Fibroblast of skin of scalp (primary cell): ENCODE measurements at places on chromosomes 3 and 15.

- DNase-seq = peak; percentile 39
Observed at GRCh38 chr3:94272016-94272415, 209.2 kb downstream of the NSUN3 start.

DNA sequence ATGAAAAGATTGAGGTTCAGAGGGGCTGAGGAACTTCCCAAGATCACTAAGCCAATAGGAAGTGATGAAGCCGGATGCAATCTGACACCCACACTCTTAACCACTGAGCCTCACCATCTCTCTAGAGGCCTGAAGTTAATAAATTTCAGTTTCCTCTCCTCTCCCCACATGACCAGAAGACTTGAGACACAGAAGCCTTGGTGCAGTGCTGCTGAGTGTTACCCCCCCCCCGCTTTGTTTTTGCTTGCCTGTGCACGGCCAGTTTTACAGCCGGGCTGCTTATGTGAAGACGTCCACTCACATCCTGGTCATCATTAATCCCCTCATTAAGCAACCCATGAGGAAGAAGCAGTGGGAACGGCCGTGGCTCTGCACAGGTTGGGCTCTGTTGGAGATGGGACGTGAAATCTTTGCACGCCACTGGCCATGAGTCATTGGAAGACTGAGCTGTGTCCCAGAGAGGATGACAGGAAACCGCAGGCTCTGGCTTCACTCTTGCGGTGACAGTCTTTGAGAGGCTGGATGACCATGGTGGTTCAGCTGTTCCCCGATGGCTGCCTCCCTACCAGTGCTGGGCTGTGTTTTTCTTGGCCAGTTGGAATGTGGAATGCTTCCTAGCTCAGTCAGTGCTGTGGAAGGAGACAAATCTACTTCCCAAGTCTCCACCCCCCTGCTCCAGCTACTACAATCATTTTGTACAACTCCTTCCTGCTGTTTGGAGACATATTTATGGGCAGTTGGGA lies 232.6 kb upstream of the LRTM1 start:
- peak; percentile 100 for DNase-seq

- DNase-seq = peak; percentile 80
Observed at GRCh38 chr3:32421991-32422859, 30.6 kb downstream of the CMTM7 start.

DNA sequence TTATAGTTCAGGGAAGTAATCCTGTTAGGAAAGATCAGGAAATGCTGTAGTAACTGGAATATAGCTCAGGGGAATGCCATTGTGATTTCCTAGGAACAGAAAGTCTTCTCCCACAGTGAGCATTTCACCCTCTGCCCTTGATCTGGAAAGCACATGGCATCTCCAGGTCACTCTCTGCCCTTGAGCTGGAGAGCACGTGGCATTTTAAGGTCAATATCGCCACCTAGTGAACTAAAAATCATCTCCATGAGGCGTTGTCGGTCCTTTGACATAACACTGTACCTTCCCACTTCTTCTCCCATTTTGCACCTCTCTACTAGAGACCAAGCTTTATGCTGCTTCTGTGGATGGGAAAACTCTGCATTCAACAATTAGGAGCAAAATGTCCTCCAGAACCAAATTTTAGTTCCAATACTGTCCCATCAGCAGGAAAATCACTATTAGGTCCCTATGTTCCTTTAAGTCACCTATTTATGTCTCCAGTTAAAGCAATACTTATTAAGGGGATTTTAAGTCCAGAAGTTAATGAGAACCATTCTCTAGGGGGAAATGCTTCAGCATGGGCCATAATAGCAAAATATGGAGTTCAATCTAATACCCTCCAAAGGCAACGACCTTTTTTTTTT lies 54.7 kb upstream of the GK5 start:
- peak; percentile 77 for DNase-seq

GRCh38 chr15:80549191-80549590 lies 145.0 kb downstream of the ARNT2 start:
- peak; percentile 80 for DNase-seq

DNA sequence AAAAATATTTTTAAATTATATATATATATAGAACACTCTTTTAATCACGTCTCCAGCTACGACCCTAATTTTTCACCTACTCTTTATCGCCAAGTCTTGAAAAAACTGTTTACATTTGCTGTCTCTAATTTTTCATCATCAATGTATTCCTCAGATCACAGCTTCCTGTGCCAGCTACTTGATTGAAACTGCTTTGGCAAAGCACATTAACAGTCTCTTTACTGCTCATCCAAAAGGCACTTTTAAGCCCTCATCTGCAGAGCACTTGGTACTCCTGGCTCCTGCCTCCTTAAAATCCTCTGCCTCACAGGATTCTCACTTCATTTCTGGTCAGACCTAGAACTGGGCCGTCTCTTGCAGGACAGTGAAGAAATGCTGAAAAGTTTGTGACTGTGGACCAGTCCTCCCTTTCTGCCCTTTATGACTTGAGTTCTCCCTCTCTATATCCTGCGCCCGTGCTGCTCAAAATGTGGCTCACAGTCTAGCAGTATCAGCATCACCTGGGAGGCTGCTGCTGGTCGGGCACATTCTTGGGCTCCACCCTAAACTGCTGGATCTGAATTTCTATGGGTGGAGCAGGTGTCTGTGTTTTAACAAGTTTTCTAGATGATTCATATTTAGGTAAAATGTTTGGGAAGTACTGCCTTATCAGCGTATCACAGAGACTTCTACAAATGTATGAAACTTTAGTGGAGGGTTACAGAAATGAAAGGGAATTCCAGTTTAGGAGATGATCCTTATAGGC lies 196.8 kb downstream of the ADAMTSL3 start:
- no peak for DNase-seq

DNA sequence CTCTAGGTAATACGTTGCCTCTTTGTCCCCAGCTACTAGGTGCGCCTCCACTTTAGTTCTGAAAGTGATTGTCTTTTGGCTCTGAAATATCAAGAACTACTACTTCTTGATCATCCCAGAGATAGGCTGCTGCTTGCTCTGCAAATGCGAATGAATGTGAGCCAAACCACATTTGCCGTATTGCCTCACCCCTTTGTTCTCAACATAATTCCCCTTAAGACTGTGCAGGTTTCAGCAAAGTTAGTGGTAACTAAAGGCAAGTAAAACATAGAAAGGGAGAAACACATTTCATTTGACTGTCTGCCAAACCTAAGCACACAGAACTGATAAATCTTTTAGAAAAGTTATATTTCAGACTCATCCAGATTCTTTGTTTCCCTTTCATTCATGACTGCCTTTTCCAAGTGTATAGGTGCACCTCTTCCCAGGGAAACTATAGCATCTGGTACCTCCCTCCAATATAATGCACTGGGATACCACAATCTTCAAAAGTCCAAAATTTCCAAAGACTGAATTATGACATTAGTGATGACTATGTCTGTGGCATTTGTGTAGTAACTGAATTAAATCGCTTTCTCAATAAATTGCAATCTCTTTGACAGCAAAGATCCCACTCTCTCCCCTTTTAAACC lies 720.6 kb upstream of the CBLB start:
- DNase-seq = no peak

DNA sequence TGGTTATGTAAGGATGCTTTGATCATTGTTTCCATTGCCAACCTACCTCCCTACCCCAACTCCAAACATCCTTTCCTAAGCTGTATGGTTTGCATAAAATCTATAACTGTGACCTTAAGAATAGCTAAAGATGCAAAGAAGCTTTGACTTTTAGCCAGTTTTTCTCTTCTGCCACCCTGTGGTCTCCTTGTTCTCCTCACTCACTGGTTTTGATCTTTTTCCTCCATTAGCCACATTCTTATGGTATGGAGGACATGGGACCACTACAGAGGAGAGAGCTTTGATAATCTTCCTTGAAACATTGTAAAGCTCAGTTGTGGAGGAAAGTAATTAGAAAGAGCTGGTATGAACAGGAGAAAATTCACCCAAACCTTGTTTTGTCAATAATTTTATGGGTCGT lies 115.9 kb downstream of the NEK11 start:
- DNase-seq = peak; percentile 12

DNA sequence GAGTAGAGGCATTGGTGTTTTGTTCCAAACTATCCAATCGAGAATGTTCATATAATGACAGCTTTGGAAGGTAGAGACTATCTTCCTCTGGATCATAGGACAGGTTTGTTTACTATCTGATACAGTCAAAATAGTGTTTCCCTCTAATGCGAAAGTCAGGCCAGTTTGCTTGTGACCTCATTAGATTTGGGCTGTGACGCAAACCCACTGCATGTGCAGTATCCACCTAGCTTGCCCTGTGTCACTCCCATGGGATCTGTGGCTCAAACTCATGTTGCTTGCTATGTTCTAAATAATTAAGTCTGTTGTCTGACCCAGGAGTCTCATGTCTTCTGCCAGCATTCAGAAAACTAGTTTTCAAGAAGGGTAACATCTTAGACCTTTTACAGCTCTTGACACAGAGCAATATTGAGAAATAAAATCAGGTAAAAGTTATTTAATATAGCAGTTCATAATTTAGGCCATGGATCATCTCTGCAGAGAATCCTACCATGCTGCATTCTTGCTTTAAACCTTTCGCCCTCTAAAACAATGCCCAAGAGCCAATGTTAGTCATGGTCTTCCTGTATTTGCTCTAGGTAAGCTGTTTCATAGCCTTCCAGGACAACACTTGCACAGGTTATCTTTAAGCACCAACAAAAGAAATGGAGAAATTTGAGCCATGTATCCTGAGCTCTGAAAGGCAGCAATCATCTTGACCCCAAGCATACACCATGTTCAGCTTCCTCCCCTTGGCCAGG lies 26.4 kb downstream of the NIT2 start:
- no peak for DNase-seq

DNA sequence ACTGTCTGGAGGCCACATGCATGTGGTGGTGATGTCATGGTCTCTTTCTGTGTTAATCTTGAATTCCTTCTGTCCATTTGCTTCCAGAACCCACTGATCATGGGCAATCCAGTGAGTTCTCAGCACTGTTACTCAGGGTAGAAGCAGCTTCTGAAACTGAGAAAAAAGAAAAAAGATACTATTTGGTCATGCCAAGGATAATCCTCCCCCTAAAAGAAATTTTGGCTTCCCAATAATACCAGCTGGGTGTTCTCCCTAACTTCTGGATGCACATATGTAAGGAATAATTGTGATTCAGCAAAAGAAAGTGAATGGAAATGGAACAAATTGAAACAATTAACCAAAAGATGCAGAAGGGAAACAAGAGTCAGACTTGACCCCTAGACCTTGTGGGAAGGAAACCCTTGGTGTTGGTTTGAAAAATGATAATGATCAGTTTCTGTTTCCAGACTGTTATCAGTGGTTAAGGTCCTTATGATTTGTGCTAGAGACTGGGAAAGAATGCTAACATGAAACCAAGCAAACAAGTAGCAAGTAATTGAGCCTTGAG lies 92.3 kb downstream of the RBMS3 start:
- peak; percentile 62 for DNase-seq

DNA sequence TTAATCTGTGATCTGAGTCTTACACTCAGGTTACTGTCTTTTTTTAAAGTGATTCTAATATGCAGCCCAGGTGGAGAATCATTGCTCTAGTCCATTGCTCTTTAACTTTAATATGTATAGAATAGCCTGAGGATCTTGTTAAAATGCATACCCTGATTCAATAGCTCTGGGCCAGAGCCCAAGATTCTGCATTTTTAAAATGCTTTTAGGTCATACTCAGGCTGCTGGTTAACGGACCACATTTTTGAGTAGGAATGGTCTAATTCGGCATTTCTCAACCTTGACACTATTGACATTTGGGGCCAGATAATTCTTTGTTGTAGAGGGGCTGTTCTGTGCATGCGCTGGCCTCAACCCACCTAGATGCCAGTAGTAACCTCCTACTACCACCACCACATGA lies 20.9 kb upstream of the FSTL1 start:
- DNase-seq = peak; percentile 88

DNA sequence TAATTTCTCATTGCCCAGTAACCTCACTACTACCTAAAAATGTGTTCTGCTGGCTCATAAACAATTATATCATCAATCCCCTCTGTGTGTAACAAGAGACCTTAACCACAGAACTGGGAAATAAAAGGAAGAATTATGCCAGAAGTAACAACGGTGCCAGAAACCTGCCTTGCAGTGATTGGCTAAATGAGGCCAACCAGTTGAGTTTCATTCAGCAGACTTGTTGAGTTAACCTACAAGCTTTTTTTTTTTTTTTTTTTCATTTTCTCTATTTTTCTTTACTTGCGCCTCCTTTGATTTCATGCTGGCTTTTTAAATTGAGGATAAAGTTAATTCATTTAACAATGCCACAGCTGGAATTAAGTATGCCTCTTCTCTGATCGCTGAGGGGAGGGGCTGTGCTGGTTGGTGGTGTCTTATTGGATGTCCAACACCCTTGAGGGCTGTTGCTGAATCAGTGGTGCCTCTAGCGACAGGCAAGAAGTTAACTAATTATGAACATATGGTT lies 30.0 kb upstream of the GMNC start:
- DNase-seq = no peak

GRCh38 chr15:66251065-66251789 lies 2.3 kb downstream of the MEGF11 start:
- no peak for DNase-seq

GRCh38 chr15:59124261-59124660 lies 19.3 kb downstream of the CCNB2 start:
- DNase-seq = no peak

GRCh38 chr3:151875759-151876158 lies 2.3 kb downstream of the SUCNR1 start:
- DNase-seq = no peak

GRCh38 chr15:66834881-66835878 lies 133.1 kb downstream of the SMAD6 start:
- peak; percentile 47 for DNase-seq

- DNase-seq = no peak
Observed at GRCh38 chr3:127670761-127671522, 1.8 kb upstream of the ABTB1 start.

DNA sequence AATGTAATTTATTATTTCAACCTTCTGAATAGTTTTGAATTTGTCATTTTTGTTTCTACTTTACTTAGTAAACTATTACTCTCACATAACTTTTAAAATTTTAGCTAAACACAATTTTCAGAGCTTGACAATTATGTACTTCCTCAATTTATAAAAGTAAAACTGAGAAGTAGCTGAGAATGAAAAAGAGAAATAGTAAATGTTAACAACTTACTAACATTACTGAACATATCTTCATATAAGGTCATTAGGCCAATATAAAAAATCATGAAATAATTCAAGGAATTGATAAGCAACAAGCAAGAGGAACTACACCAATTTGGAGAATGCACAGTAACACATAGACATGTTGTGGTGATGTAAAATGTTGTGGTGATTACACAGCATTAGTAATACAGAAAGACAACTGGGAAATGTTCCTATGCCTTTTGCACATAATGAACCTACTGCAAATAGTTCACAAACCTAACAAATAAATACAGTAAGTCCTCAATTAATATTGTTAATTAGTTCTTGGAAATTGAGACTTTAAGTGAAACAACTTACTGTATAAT lies 137.9 kb downstream of the CBLB start:
- DNase-seq = peak; percentile 6

GRCh38 chr3:42656680-42657610 lies 3.4 kb downstream of the ZBTB47 start:
- DNase-seq = no peak

DNA sequence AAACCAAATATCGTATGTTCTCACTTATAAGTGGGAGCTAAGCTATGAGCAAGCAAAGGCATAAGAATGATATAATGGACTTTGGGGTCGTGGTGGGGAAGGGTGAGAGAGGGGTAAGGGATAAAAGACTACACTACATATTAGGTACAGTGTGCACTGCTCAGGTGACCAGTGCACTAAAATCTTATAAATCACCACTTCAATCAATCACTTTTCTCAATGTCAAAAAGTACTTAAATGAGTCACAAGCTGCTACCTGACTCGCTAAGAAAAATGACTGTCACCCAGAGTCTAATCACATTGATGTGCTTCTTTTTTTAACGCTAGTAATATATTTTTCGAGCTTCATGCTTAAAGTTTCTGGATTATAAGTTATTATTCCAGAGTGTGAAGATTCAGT lies 95.5 kb downstream of the CBLB start:
- no peak for DNase-seq
